ENCODE measurements at places on chromosomes 4 and X.

DNA sequence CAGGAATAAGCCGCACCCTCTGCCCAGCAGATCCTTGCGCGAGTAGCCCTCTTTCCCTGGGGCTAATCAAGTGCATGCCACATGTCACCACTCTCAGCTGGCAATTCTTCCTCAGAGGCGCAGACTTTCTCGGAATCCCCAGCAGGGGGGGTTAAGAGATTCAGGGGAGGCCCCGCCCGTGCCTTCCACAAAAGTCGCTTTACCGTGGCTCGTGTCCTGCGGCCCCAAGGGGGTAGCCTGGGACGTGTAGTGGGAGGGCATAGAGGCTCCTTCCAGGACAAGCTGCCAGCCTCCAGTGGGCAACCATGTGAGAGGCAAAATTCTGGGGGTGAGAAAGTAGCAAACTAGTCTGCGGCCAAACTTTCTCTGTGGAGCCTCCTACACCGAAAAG lies 652 bp downstream of the SRPX start:
- DNase-seq, result no peak

GRCh38 chrX:68934922-68935321 lies 106.1 kb downstream of the EFNB1 start:
- DNase-seq, result no peak

DNA sequence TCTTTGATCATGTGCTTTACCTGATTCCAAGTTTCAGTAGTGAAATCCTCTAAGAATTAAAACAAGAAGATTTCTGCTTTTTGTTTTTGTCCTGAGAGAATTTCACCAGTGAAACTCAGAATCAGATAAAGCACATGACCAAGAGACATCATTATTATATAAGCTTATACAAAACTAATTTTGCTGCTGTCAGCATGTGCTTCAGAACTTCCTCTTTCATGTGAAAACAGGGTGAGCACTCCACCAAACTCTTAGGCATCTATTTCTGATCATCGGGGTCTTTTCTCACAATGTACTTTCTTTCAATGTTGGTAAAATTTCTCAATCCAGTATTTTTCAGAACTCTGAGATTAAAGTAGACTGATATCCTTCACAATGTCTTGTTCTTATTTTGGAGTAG lies 152.1 kb downstream of the SLC39A8 start:
- DNase-seq, result no peak

DNA sequence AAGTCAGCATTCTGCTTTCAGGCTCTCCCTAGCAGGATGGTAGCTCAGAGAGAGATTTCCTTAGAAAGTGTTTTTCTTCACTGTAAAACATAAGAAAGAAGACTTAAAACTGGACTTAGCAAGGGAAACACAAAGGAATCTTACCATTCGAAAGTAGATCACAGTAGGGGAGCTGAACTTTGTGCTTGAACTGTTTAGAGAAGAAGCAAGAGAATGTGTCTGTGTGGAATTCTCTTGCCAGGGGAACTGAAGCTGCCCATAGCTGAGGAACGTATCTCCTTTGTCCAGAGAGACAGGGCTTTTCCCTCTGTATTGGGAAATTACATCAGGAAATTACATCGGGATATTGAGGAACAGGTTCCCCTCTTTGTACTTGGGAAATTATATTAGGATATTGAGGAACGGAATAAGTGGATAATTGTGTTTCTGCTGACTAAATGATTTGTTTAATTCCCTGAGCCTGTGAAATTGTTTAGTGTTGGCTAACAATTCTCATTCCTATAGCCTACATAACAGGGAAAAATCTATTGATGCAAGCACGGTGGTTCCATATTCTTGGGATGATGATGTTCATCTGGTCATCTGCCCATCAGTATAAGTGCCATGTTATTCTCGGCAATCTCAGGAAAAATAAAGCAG lies 21.2 kb downstream of the SRD5A3 start:
- no peak for DNase-seq

DNA sequence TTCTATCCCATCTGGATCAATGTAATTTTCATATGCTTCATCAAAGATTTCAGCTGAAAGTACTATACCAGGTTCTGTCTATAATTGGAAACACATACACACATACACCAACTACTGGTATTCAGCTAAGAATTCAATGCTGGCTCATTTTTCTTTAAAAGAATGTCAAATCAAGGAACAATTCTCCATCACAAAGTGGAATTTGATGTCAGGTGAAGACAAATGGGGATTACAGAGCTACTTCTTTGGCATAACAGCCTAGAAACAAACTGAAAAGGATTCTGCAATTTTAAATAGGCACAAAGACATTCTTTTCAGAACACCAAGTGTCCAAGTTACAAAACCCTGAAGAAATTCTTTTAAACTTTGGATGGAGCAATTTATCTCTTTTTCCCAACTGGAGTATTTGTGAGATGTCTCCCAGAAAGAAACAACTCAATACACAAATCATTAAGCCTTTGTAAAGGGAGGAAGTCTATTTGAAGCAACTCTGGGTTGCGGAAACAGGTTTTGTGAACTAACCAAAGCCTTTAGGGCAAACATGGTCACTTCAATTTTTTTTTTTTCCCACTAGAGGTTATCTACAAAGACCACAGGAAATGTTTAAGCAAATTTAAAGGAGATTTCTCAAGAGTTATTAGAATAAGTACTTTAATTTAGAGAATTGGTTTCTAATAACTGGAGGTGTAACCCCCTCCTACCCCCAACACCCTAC lies 1.9 kb upstream of the FAM9C start:
- no peak for DNase-seq

- DNase-seq, result no peak
These were observed 68.3 kb upstream of the CNKSR2 start for GRCh38 chrX:21305799-21306336.

- DNase-seq, result no peak
These were observed 197.9 kb downstream of the EVC2 start for GRCh38 chr4:5510504-5510903.

DNA sequence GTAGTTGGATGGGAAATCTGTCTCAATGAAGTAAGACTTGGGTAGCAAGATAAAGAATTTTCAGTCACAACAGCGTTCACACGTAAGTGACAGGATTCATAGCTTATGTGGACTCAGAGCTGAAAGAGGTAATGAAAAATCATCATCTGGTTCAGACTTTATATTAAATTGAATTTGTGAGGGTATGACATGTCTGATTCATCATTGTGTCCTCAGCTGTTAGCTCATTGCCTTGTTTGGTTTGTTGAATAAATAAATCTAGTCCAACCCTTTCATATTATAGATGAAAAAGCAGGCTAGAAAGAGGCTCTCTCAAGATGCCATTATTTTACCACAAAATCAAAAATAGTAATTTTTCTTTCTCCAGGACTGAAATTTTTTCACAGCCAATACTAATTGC lies 2.7 kb upstream of the CYSLTR1 start:
- no peak for DNase-seq

DNA sequence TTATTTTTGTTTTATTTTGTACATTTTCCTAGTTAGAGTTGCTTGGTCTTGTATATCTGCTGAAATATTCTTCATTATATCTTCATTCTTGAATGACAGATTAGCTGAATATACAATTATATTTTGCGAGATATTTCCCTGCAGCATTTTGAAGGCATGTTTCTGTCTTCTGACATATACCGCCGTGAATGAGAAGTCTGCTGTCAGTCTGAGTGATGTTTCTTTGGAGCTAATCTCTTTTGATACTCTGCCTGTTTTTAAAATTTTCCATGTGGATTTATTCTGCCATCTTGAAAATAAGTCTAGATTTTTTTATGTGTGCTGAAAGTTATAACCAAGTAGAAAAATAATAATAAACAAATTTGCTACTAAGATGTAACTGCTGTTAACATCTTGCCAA lies 148.5 kb downstream of the MAGEC1 start:
- DNase-seq, result no peak

GRCh38 chrX:101051153-101051548 lies 760 bp downstream of the TRMT2B start:
- no peak for DNase-seq

DNA sequence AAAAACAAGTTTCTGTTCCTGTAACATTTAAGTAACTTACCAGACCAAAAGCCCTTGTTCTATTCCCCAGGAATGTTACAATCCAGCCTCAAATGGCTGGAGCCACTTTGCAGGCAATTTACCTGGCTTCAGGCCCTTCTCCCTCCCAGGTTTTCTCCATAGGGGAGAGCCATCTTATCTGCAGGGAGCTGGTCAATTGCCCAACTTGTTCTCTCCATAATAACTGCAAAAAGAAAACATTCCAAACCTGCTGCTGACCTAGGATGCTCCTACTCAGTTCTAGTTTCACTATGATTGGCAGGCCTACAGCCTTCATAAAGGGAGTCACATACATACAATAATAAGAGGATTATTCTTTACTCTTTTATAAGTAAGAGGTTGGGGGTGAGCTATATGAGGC lies 670.7 kb downstream of the PCDH7 start:
- no peak for DNase-seq

All from stimulated activated CD8-positive, alpha-beta memory T cell treated with anti-CD3 and anti-CD28 coated beads, Interleukin-2, amount 100 ng/mL, for 1 hour (primary cell).